ENCODE measurements at places on chromosomes 16 and 17.

DNA sequence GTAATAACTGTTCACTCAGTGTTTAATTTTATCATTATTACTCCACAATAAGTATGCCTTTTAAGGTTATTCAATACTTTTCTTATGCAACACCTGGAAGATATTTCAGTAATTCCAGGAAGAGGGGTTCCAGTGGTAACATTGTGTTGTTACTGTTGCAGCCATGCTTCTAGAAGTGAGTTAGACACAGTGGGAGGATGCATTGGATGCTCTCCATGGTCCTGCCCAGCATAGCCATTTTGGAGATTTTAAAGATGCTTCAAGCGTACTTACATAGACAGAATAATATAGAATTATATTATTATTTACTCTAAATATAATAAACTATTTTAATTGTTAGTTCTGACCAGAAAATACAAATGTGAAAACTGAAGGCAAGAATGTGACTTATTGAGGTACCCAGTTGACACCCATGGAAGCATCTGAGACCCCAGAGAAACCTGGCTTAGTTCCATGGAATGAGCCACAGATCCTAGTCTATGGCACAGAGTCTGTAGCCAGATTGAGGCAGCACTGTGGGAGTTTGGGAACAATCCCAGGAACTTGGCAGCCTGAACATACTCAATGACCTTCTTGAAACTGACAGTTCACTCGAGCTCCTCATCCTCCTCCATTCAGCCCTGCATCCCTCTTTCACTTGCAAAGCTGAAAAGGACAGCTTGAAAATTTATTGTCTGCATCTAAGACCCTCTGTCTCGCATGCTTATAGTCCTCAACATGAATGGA lies 190.1 kb upstream of the HS3ST4 start:
- H3K4me1 ChIP-seq = no peaks in the 10 kb centered on the region
- H3K27me3 ChIP-seq = peaks cover 4% of the 10 kb centered on the region
- no peaks in the 10 kb centered on the region for H3K36me3 ChIP-seq
- no peak overlapping the region for H3K27ac ChIP-seq

DNA sequence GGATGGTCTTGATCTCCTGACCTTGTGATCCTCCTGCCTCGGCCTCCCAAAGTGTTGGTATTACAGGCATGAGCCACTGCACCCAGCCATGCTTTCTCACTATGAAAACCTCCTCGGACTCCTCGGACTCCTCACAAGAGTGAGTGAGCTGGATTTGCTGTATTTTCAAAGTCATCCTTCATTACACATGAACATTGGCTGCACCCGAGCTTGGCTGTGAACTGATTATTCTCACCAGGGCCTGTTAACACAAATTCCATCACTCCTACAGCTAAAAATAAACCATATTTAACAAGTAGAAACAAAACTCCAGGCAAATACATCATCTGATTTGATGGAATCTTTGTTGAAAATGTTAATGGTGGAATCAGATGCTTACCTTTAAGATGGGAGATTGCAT lies 50.3 kb downstream of the PITPNC1 start:
- H3K4me3 ChIP-seq = no peak overlapping the region
- no peak overlapping the region for H3K27ac ChIP-seq
- no peaks in the 10 kb centered on the region for H3K36me3 ChIP-seq
- H3K4me1 ChIP-seq = no peaks in the 10 kb centered on the region

GRCh38 chr17:64687961-64688360 lies 25.9 kb upstream of the SMURF2 start:
- H3K4me1 ChIP-seq = no peaks in the 10 kb centered on the region
- no peak overlapping the region for H3K4me3 ChIP-seq
- DNase-seq = no peak
- no peaks in the 10 kb centered on the region for H3K36me3 ChIP-seq
- no peak overlapping the region for H3K27ac ChIP-seq

- peaks cover 13% of the 10 kb centered on the region for H3K36me3 ChIP-seq
- H3K4me3 ChIP-seq = no peak overlapping the region
- no peaks in the 10 kb centered on the region for H3K27me3 ChIP-seq
- no peak for DNase-seq
- H3K27ac ChIP-seq = no peak overlapping the region
These were observed 17.7 kb downstream of the ANKRD11 start for GRCh38 chr16:89472711-89473075.

GRCh38 chr17:50621574-50622031 lies 13.1 kb upstream of the ABCC3 start:
- peaks cover 32% of the 10 kb centered on the region for H3K27me3 ChIP-seq
- H3K4me3 ChIP-seq = no peak overlapping the region
- no peaks in the 10 kb centered on the region for H3K36me3 ChIP-seq

DNA sequence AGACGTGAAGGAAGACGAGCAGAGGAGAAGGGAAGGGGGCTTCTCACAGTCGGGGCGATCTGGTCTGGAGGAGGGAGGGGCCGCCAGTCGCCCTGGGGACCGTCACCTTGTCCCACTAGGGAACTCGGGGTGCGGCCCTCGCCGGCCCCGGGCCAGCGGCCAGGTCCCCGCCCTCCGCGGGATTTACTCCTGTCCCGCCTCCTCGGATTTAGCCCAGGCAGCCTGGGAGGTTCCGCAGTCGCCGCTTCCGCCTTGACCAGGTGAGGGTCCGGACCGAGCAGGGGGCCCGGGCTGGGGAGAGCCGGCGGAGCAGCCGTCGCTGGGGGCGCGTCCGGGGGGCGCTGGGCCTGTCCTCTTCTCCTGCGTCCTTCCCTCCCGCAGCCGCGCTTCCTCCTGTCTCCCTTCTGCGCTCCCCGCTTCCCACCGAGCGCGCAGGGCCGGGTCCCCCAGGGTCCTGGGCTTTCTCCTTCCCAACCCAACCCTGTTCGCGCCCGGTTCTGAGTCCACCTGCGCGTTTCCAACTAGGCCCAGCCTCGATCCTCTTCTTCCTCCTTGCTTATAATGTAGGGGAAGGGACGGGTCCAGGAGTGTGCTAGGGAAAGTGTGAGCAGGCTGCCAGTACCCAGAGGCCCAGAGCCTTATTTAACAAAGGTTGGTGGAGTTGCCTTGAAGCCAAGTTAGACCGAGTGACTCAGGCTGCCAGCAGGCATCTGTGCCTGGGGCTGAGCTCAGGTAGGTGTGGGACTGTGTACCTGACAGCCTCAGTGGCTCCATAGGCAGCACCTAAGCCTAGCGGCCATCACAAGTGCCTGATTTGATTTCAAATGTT lies at the start of gene TNK1:
TSS of gene TNK1 (plus strand) at position 235 of the 829 bp plus-strand sequence. CDS start 1,838 bp downstream, outside the sequence.
- no peak within 1 kb of the TSS for H3K4me3 ChIP-seq
- H3K27me3 ChIP-seq = peaks cover 20% of the 10 kb centered on the region
- H3K4me1 ChIP-seq = peaks cover 8% of the 10 kb centered on the region
- no peak within 1 kb of the TSS for H3K27ac ChIP-seq
- H3K36me3 ChIP-seq = peaks cover 3% of the 10 kb centered on the region
- DNase-seq = no peak

DNA sequence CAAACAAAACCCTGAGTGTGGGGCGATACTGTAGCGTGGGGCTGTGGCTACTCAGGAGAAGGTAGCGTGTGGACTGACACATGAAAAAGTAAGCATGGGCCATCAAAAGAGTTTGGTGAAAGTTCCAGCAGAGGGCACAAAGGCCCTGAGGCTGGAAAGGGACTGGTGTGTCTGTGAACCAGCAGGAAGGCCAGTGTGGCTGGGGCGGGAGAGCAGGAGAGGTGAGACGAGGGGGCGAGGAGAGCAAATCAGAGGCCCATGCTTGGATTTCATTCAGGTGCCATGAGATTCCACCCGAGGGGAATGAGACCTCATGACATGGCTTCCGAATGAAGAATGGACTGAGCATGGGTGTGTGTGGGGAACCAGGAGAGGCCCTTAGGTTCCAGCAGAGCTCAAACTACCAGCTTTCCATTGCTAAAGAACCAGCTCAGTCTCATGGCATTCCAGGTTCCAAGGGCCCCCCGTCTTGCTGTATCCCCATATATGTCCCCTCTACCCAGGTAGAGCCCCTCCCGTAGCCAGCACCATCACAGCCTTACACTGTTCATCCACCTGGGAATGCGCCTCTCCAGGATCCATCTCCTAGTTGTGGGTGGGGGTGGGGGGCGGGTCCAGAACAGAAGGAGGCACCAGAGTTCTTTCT lies 31.1 kb downstream of the TRPV2 start:
- H3K27me3 ChIP-seq = no peaks in the 10 kb centered on the region
- H3K4me3 ChIP-seq = no peak overlapping the region
- peaks cover 16% of the 10 kb centered on the region for H3K4me1 ChIP-seq

DNA sequence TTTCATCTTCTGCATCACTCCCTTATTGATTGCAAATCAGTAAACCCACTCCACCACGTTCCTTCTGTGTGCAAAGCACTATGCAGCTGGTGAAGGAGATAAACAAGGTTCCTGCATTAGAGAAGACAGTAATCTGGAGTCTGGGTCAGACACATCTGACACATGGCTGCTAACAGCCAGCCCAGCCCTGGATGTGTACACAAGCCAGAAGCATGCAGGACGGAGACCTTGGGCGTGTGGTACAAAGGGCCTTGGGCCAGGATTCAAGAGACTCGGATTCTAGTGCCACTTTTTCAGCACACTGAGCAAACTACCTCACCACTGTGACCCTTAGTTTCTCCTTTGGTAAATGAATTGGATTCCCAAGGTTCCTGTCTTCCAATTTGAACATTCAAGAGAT lies 86.6 kb upstream of the DNAH9 start:
- H3K4me3 ChIP-seq = no peak overlapping the region
- H3K27ac ChIP-seq = no peak overlapping the region
- DNase-seq = no peak
- no peaks in the 10 kb centered on the region for H3K4me1 ChIP-seq

DNA sequence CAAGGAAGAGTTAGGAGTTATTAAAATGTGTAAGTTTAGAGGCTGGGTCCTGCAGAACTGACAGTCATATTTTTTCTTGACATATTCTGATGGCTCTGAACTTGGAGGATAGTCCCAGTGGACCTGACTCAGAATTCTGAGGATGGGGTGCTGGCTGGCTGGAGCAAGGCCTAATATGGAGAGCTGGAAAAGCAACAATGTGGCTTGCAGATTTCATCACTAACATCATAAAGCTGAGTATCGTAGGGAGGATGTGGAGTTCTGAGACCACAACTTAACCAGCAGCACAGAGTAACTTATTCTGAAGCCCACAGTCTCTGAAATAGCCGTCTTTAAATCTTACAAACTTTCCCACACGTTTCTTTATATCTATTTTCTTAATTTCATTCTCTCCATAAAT lies 2.3 kb downstream of the KRTAP1-5 start:
- H3K27ac ChIP-seq = no peak overlapping the region
- peaks cover 13% of the 10 kb centered on the region for H3K27me3 ChIP-seq
- no peak overlapping the region for H3K4me3 ChIP-seq
- no peaks in the 10 kb centered on the region for H3K4me1 ChIP-seq
- H3K36me3 ChIP-seq = no peaks in the 10 kb centered on the region

DNA sequence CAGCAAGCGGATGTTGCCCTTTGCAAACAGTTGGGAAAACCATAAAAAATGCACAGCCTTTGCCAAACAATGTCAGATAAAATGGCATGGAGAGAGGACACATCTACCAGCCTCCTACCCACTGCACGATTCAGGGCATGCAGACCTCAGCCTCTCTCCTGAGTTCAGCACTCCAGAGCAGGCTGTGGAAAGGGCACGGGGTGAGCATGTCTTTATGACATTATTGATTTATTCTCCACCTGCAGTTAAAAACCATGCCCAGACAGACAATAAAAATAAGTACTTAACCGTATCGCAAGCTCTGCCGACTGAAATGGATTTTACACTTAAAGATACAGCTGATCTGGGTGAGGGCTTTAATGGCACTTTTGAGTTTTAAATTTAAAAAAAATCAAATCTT lies 127.1 kb downstream of the MAF start:
- DNase-seq = no peak
- H3K4me3 ChIP-seq = no peak overlapping the region
- H3K4me1 ChIP-seq = no peaks in the 10 kb centered on the region
- peaks cover 3% of the 10 kb centered on the region for H3K27me3 ChIP-seq
- H3K36me3 ChIP-seq = no peaks in the 10 kb centered on the region

DNA sequence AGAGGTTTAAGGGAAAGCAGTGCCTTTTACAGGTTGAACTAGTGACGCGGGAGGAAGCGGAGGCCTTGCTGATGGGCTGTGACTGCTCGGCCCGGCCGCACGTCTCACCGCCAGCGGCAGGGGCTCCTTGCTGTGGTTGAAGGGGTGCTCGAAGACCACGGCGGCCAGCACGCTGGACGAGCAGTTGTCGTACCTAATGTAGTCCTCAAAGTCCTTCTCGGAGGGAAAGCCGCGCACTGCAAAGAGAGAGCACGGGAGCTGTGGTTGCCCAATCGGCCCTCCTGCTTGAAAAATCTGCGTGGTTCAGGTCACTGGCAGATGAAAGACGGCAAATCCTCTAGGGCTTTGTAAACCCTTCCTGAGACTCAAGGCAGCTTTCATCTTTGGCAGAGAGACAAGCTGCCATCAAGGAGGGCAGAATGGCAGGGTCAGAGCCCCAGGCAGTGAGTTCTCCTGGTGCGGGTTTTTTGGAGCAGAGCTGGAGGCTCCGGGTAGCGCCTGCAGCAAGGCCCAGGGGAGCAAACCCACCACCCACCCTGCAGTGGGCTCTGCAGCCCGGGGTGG lies 16.1 kb downstream of the ABCA3 start:
- H3K27me3 ChIP-seq = peaks cover 2% of the 10 kb centered on the region
- H3K36me3 ChIP-seq = peaks cover 9% of the 10 kb centered on the region
- H3K4me3 ChIP-seq = no peak overlapping the region
- H3K4me1 ChIP-seq = no peaks in the 10 kb centered on the region

DNA sequence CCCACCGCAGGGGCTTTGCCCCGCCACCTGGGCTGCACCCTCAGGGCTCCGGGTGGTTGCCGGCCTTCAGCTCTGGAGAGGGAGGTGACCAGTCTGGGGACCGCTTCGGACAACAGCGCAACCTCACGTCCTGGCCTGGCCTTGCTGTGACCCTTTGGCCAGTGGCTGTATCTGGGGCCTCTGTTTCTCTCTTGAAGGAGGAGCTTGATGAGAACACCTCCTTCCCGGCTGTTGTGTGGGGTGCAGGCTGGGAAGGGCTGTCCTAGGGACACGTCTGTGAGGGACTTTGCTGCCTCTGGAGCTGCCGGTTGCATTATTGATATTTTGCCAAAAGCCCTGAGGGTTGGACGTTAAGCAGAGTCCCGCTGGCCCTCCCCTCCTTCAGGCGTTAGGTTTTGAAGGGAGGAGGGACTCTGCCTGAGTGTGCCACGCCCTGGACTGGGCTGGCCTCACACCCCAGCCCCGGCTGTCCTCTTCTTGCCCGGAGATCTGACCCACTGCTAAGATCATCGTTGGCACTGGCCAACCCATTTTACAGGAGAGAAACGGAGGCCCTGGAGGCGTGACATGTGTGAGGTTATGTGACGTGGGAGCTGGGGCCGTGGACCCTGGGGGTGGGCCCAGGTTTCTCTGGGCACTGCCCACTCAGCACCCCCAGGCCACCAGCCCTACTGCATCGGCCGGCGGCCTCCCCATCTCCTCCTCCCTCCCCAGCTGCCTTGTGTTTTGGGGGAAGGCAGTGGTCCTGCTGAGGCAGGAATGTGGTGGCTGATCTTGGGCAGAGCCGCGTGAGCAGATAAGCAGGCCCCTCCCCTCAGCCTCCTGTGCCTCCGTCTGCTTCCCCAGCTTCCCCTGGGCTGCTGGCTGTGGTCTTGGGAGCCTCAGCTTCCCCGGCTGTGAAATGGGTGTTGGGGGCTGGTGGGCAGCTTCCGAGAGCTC lies 8.5 kb downstream of the ZFPM1 start:
- peaks cover 32% of the 10 kb centered on the region for H3K4me1 ChIP-seq
- no peak for DNase-seq
- no peaks in the 10 kb centered on the region for H3K36me3 ChIP-seq
- H3K4me3 ChIP-seq = no peak overlapping the region

- no peak overlapping the region for H3K4me3 ChIP-seq
- no peak overlapping the region for H3K27ac ChIP-seq
- no peaks in the 10 kb centered on the region for H3K27me3 ChIP-seq
- peaks cover 4% of the 10 kb centered on the region for H3K36me3 ChIP-seq
- no peak for DNase-seq
- H3K4me1 ChIP-seq = peaks cover 14% of the 10 kb centered on the region
These were observed 56.9 kb upstream of the LGALS9 start for GRCh38 chr17:27573971-27574525.
